ENCODE measurements at places on chromosomes 2 and 18. TPM values are rescaled to one million over a fixed set of nuclear protein-coding genes. Genes with fewer than 3 reads are reported as not detected.
A peak's percentile ranks its signal among the peaks of the same experiment; 100 is the strongest.

The RMDN2 gene
- total RNA-seq: 10.3 TPM

The TEX51 gene
- total RNA-seq: not detected

DNA sequence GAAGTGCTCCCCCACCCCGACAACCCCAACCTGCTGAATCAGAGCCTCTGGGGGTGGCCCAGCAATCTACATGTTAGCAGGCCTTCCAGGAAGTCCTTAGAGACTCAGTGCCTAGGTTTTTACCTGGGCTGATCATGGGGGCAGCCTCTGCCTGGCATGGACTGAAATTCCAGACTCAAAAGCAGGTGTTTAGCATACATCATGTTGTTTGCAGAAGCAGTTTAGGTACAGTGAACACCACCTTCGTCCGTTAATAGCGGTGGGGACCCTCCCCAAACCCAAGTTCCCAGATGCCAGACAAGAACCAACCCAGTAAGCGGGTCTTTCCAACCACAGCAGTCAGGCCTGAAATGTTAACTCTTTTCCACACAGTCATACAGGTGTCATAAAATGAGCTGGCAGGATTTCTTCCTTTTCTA is 26.4 kb upstream of the GALR1 start:
- DNase-seq: no peak

DNA sequence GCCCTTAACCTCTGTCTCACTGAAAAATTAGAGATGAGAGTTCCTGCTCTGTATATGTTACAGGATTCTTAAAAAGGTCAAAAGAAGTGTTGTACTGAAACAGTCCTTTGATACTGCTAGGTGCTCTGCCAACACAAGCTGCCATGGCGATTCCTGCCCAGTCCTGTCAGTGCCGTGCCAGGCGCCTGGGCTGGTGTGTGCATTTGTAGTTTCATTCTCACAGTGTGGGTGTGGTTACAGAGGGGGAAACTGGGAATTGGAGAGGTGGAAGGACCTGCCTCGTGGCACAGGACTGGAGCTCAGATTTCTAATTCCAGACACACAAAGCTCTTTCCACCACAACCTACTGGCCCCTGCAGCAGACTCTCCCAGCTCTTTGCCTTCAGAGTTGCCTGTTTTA is 122.3 kb upstream of the RAB6C start:
- no peak for DNase-seq

The HOXD11 gene
- not detected for total RNA-seq

GRCh38 chr2:60883896-60884295 is 2.5 kb downstream of the REL start:
- no peak for DNase-seq

- no peak for DNase-seq
These were observed 158.6 kb downstream of the PIK3C3 start for GRCh38 chr18:42113529-42114191.

The TMEM169 gene
- total RNA-seq: 17.9 TPM

- peak; percentile 23 for DNase-seq
These were observed 59.5 kb downstream of the ABCG8 start for GRCh38 chr2:43898134-43898837.
